Colonic mucosa (tissue), 4 donors: ENCODE measurements at places on chromosomes 2 and 18. TPM values are rescaled to one million over a fixed set of nuclear protein-coding genes. Genes with fewer than 3 reads are reported as not detected.

DNA sequence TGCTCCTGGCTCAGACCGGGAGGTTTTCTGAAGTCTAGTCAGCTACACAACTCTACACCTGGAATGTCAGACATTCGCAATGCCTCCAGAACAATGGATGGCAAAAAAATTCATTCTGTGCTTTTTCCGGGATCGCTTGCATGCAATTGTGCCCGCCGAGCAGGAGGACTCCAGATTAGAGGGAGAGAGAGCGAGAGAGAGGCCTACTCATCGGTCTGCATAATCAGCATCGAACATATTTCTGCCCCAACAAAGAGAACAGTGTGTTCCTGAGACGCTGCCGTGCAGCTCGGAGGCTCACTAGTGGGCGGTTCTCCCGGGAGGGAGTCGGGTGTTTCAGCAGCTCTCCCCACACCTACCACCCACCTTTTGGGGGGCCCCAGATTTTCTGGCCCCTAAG lies 117.1 kb downstream of the KLHL29 start:
- H3K4me3 ChIP-seq = no peak overlapping the region
- no peak for DNase-seq
- no peaks in the 10 kb centered on the region for H3K36me3 ChIP-seq
- H3K27ac ChIP-seq = no peak overlapping the region

CDH19 gene
- 3.6 TPM for total RNA-seq

ZFP36L2 gene
- total RNA-seq = 205 TPM

BARD1 gene
- total RNA-seq = 19.7 TPM
